ENCODE measurements at places on chromosomes 2 and 18.

DNA sequence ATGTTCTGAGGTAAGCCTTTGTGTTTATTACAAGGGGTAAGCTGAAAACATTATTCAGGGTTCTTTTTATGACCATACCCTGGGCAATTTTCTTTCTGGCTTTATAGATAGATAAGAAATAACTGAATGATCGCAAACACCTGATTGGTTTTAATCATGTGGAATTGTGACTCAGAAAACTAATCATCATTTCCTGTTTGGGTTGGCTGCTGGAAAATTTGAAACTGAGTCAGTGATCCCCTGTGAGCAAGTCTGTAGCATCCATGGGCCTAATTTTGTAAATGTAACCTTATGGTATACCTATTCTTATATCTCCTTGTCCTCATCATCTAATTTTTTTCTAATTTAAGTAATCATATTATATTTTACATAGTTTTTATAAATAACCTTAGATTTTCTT, 34.3 kb downstream of the CCDC68 start:
- no peak for DNase-seq

GRCh38 chr18:56060967-56061541, 473.1 kb upstream of the TCF4 start:
- no peak for DNase-seq

DNA sequence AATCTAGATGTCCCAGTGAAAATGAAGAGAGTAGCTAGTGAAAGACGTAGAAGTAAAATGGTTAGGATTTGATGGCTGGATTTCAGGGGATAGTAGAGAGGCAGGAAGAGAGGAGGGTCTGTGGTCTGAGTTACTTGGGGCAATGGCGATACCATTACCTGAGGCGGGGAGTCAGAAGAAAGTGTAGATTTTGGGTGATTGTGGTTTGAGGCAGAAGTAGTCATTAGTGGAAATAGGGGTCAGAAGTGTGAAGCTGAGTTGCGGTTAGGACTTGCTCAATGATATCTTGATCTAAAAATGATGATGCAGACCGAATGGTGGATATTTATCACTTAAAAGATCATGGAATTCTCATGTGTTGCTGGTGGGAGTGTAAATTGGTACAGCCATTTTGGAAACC, 41.0 kb downstream of the CEP192 start:
- no peak for DNase-seq

DNA sequence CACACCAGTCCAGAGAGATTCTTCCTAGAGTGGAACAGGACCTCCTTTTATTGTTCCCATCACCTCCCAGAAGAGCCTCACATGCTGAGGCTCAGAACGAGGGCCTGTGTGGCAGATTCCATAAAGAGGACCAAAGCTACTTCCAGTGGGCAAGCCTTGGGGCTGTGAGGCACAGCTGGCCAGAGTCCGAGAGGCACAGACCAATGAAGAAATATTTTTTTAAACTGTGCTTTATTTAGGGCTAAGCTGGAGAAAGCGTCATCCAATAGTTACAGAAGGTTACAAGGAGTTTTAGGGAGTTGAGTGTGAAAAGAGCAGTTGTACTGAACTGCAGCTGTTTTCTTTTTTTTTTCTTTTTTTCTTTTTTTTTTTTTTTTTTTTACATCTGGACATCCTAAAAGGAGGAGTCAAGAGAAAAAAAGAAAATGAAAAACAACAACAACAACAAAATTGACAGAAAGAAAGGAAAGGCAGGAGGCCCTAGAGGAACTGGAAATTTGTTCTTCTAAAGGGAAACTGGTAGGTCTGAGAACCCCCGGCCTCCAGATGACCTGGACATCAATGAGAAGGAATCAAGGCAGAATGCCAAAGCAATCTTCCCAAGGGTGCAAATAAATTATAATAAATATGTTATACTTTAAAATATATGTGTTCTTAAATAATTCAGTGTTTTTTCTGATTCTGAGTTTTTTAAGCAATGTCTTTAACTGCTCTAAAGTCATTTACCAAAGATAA, 322.6 kb downstream of the CELF4 start:
- no peak for DNase-seq

DNA sequence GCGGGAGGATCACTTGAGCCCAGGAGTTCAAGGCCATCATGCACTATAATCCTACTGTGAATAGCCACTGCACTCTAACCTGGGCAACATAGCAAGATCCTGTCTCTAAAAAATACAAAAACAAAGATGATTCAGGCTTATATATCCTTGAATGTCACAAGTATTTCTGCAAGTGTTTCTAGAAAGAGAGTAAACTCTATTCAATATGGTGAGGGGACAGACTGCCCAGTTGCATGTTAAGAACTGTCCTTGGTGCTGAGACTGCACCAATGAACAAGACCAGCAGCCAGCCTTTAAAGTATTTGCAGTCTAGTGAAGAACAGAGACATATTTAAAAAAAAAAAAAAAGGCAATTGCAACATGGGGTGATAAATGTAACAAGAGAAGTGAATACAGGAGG, 16.4 kb downstream of the MAP3K19 start:
- DNase-seq = peak; percentile 36

GRCh38 chr2:145806546-145806945, 1286.6 kb upstream of the ZEB2 start:
- DNase-seq = no peak

DNA sequence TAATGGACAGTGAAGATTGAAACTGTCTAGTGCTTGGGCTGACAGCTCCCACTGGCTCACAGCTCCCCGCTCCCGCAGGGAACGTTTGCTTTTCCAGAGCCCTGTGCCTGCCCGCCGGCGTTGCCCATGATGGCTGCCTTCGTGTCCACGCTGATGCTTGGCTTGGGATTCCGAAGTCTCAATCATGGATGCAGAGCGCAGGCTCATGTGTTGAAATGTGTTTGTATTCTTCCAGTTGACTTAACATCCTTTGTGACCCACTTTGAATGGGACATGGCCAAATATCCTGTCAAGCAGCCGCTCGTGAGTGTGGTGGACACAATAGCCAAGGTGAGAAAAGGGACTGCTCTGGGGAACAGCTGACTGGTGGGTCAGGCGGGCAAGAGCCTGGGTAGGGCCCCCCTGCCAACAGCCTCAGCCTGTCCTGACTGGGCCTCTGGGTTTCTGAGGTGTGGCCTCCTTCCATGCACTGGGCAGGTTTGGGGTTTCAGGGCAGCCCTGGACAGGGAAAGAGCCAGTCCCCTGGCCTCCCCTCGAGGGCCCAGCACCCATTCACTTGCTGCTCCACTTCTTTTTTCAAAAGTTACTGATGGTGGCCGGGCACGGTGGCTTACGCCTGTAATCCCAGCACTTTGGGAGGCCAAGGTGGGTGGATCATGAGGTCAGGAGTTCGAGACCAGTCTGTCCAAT, 42.8 kb downstream of the ATP6V1C2 start:
- no peak for DNase-seq

DNA sequence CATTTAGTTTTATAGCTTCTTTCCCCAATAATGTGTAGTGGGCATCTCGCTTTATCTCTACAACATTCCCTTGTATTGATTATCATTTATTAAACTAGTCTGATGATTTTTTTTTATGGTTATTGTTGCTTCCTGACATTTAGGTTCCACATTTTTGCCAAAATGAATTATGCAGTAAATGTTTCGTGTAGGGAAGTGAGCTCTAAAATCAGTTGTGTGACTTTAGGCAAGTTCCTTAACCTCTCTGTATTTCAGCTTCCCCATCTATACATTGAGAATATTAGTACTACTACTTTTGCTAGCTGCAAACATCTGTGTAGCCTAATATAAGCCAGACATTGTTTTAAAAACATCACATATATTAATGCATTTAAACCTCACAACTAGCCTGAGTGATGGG, 22.9 kb downstream of the SOCS6 start:
- DNase-seq = no peak

DNA sequence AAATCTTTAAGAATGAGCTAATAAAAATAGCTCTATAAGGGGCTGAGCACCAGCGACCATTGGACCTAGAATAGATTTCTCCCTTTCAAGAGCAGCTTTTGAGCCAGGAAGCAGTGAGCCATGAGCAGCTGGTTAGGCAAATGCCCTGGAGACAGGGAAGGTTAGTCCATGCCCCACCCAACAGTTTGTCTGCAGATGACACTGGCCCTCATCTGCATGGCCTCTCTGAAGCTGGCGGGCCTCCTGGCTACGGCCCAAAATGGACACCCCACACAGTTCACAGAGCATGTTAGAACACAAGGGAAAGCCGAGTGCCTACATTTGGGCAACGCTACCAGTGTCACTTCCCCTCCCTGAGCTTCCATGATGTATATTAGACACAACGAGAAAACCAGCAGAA, 201.1 kb downstream of the MGAT5 start:
- DNase-seq = no peak

DNA sequence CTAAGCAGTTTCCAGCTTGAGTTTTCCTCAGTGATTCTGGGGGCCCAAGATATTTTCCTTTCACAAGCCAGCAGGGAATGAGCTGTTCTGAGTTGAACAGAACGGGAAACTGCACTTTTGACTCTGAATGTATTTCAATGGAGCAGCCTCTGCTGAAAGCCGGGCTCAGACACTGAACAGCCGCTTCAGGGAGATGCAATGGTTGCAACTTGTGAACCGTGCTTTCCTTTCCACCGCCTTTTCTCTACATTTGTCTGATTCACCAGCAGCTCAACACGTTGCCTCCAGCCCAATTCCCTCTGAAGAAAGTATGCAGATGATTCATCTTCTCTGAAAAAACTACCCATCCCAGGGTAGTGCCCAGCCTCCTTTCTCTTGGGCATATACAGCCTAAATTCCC, 119.3 kb upstream of the PKDCC start:
- DNase-seq = peak; percentile 79

- DNase-seq = no peak
These were observed 118.1 kb upstream of the FN1 start for GRCh38 chr2:215553946-215554345.

DNA sequence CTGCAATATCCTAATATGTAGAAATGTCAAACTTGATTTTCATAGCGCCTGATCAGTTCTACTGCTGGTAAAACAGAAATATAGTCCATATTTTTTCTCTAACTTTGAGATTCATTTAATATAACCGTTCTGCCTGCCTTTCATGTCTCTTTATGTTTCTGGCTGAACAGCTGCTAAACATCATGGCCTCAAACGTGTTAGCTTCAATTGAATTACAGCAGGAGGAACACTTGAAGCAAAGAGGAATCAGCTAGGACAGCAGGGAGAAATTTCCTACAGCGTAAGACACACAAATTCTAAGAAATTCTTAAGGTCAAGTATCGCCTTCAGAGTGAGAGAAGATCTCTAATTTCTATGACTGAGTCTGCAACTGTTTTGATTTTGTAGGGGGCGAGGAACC, 433.2 kb downstream of the FBXO15 start:
- DNase-seq = no peak

GRCh38 chr18:13680612-13681011, 45.7 kb downstream of the FAM210A start:
- no peak for DNase-seq

GRCh38 chr2:17876590-17876989, 1.9 kb upstream of the KCNS3 start:
- DNase-seq = no peak

- no peak for DNase-seq
These were observed 484.6 kb downstream of the SATB2 start for GRCh38 chr2:198973181-198973580.

DNA sequence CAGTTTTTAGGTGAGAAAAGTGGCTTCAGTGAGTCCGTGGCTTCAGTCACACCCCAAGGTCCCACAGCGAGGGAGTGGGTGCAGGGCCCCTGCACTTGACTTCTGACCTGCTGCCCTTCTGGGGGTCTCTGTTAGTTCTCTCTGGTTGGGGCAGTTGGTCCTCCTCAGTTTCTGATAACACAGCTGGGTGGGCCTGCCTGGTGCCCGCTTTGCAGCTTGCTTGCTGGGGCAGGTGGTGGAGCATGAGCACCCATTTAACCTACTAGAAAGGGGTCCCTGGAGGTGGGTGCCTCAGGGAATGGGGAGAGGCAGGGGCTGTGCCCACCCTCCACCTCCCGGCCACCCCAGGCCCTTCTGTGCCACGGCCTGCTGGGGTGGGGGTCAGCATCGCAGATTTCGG, 83.2 kb downstream of the ASB1 start:
- DNase-seq = no peak

DNA sequence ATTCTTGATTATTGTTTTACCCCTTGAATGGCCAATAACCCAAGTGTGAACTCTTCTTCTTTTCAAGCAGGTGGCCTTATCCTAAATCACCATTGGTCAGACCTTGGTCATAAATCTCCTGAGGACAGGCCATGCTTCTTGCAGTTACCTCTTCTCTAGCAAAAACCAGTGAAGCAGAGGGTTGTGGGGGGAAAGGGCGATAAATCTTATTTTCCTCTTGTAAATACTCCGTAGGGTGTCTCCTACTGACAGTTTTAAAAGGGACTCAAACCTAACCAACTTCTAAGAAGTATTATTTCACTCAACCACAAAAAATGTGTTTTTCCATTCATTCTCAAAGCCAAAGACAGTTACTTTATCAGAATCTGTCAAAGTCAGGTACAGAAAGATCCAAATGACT, 168.1 kb upstream of the RMP24 start:
- DNase-seq = no peak

DNA sequence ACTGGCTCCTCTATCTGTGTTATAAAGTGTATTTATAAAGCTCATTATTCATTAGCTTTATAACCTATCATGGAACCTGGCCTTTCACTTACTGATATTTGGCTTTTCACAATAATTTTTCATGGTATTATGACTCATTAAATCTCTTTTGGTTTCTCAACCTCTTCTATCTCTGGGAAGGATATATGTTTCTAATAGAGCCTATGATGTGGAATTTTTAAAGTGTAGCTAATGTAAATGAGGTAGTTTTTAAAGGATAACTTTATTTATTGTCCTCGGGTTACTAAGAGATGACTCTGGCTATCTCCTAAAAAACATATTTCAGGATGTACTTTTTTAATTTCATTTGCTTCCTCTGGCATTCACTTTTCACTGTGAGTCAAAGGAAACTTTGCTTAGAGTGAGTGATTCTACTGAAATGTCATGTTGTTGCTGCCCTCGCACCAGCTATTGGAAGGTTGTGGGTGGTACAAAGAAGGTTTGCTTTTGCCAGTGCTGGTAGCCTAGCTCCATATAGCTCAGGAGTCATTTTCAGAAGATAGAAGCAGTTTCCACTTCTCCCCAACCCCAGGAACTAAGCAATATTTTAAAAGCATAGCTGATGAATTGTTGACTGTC, 85.2 kb upstream of the RPE start:
- DNase-seq = no peak

GRCh38 chr2:20440001-20440560, 6.8 kb upstream of the RHOB start:
- DNase-seq = no peak

DNA sequence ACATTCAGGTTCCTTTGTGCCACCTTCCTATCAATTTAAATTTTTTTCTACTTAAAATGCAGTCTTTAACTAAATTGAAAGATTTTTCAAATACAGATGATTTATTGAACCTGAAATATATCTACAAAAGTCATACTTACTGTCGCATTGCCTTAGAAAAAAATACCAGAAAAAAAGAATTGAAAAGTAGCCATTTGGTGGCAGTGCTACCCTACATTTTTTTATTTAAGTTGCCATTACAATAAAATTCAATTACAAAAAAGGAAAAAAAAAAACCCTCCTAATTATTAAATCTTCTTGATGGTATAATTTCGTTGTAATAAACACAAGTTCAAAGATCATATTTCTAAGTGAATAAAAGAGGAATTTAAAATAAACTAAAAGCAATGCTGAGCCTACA, 43.4 kb downstream of the DSC3 start:
- no peak for DNase-seq

All from fibroblast of skin of abdomen (primary cell).